ENCODE measurements at places on chromosomes 4 and X. TPM values are rescaled to one million over a fixed set of nuclear protein-coding genes. Genes with fewer than 3 reads are reported as not detected.

DNA sequence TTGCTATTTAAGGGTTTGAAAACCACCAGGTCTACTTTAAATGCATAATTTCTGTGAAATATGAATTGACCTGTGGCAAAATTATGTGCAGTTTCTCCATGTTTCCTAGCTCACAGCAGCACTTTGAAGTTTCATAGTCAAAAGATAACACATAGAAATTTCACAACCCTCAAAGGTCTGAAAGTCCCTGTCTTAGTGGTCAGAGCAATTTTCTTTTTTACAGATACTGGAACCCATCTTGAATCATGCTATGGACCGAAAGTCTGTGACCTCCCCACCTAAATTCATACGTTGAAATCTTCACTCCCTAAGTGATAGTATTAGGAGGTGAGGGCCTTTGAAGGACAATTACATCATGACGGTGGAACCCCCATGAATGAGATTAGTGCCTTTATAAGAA, 240.4 kb upstream of the BMP3 start:
- no peak overlapping the region for H3K4me3 ChIP-seq
- H3K27ac ChIP-seq = no peak overlapping the region
- H3K36me3 ChIP-seq = no peaks in the 10 kb centered on the region
- no peaks in the 10 kb centered on the region for H3K27me3 ChIP-seq
- DNase-seq = no peak

DNA sequence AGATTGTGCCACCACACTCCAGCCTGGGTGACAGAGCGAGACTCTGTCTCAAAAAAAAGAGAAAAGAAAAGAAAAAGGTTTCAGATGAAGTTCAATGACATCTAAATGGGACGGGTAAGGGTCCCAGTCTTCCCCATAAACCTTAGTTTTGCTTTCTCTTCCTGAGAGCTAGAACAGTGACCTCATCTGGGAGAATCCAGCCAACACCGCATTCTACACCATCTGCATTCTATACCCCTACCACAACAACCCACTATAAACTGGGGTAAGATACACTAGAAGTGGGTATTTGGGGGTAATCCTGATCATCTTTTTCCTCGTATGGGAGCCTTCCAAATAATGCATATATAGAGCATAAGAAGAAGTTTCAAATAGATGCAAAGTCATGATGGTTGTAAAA, 18.2 kb downstream of the SLC25A43 start:
- no peaks in the 10 kb centered on the region for H3K36me3 ChIP-seq
- no peak for DNase-seq
- H3K27me3 ChIP-seq = no peaks in the 10 kb centered on the region
- no peak overlapping the region for H3K4me3 ChIP-seq
- H3K27ac ChIP-seq = no peak overlapping the region

Gene ZNF711
- total RNA-seq = 11.4 TPM

Gene TMPRSS11D
- not detected for total RNA-seq

GRCh38 chr4:80006935-80007744, 65.9 kb downstream of the ANTXR2 start:
- no peaks in the 10 kb centered on the region for H3K27me3 ChIP-seq
- DNase-seq = no peak
- no peak overlapping the region for H3K4me3 ChIP-seq
- peaks cover 16% of the 10 kb centered on the region for H3K36me3 ChIP-seq
- H3K27ac ChIP-seq = peak overlapping the region; percentile 13

DNA sequence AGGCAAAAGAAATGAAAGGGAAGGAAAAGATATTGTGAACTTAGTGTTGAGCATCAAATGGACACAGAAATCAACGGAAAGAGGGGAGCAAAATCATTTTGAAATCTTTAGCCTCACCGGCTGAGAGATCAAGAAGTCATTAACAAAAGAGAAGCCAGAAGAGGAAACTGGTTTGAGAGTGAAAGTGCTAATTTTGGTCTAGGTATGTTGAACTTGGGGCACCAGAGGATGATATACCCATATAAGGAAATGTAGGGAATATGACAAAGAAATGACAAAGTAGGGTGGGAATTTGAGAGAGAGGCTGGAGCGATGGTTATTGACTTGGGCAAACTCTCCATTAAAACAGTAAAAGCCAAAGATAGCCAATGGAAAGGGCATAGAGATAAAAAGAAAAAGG, 183.4 kb upstream of the ATOH1 start:
- no peaks in the 10 kb centered on the region for H3K27me3 ChIP-seq
- H3K27ac ChIP-seq = no peak overlapping the region
- H3K36me3 ChIP-seq = no peaks in the 10 kb centered on the region
- no peak overlapping the region for H3K4me3 ChIP-seq
- no peaks in the 10 kb centered on the region for H3K4me1 ChIP-seq

DNA sequence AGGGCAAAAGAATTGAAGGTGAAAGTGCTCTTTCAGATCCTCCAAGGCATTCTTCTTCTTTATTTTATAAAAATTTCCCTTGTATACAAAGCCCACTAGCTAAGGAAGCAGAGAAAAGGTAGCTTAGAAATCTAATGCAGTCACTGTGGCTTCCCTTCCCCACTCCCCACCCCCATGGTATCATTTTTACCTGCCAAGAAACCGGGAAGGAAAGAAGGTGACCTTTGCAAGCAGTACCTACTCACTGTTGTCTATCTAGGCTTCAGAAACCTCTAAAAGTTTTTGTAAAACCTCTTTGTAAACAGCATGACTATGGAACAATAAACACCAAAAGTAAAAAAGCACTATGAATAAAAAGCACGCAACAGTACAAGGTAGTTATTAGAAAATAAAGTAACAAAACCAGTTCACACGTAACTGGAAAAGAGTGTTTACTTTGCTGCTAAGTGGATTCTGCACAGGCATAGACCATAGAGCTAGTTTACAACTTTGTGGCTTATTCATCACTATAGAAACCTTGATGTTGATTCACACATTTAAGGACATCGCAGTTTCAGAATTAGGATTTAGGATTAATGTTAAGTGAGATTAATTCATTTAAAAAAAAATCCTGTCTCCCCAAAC, 109.6 kb upstream of the FTHL17 start:
- no peaks in the 10 kb centered on the region for H3K27me3 ChIP-seq
- no peak for DNase-seq
- no peak overlapping the region for H3K27ac ChIP-seq
- no peaks in the 10 kb centered on the region for H3K4me1 ChIP-seq
- H3K4me3 ChIP-seq = no peak overlapping the region

GRCh38 chrX:154526901-154527675, 11.1 kb upstream of the FAM3A start:
- no peaks in the 10 kb centered on the region for H3K27me3 ChIP-seq
- no peak overlapping the region for H3K4me3 ChIP-seq
- DNase-seq = peak; percentile 75
- no peaks in the 10 kb centered on the region for H3K36me3 ChIP-seq
- H3K27ac ChIP-seq = peak overlapping the region; percentile 74

GRCh38 chrX:31580227-31580626, 508.4 kb upstream of the FTHL17 start:
- no peaks in the 10 kb centered on the region for H3K4me1 ChIP-seq
- no peak for DNase-seq
- H3K27ac ChIP-seq = no peak overlapping the region
- H3K4me3 ChIP-seq = no peak overlapping the region

GRCh38 chr4:167380964-167381363, 146.7 kb upstream of the SPOCK3 start:
- DNase-seq = no peak
- H3K27me3 ChIP-seq = no peaks in the 10 kb centered on the region
- H3K4me1 ChIP-seq = peaks cover 9% of the 10 kb centered on the region
- H3K27ac ChIP-seq = no peak overlapping the region

DNA sequence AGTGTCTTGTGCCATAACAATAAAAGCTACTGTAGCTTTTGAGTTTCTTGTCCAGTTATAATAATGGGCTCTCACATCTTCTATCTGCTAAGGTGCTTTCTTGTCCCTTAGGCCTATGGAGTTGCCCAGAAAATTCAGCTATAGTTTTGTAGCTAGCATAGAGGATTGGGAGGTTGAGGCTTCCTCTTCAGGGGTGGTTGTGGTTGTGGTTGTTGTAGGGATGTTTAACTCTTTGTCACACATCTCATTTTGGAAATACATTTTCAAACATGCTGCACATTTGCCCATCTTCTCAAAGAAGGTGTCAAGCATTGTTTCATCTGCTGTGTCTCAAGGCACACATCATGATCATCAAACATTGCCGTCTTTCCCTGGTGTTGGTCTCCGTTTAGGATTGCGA, 65.0 kb downstream of the ATXN3L start:
- H3K4me1 ChIP-seq = no peaks in the 10 kb centered on the region
- no peak overlapping the region for H3K4me3 ChIP-seq
- no peaks in the 10 kb centered on the region for H3K36me3 ChIP-seq
- H3K27me3 ChIP-seq = no peaks in the 10 kb centered on the region

Gene SLC7A11
- 1.3 TPM for total RNA-seq

DNA sequence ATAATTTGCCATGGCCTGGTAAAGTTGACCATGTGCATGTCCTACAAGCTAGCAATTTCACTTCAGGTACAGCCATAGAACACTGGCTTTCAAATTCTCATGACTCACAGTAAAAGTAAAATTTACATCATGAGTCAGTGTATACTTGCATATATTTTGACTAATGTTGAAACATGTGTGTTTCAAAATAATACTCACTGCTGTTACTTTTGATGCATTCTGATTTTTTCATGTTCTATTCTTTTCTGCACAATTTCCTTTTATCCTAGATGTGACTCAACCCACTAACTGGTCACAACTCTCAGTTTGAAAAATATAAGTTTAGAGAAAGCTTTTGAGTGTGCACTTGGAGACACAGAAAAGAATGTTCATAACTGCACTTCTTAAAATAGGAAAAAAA, 365.7 kb downstream of the FGF13 start:
- H3K4me3 ChIP-seq = no peak overlapping the region
- DNase-seq = no peak
- no peak overlapping the region for H3K27ac ChIP-seq
- no peaks in the 10 kb centered on the region for H3K36me3 ChIP-seq

DNA sequence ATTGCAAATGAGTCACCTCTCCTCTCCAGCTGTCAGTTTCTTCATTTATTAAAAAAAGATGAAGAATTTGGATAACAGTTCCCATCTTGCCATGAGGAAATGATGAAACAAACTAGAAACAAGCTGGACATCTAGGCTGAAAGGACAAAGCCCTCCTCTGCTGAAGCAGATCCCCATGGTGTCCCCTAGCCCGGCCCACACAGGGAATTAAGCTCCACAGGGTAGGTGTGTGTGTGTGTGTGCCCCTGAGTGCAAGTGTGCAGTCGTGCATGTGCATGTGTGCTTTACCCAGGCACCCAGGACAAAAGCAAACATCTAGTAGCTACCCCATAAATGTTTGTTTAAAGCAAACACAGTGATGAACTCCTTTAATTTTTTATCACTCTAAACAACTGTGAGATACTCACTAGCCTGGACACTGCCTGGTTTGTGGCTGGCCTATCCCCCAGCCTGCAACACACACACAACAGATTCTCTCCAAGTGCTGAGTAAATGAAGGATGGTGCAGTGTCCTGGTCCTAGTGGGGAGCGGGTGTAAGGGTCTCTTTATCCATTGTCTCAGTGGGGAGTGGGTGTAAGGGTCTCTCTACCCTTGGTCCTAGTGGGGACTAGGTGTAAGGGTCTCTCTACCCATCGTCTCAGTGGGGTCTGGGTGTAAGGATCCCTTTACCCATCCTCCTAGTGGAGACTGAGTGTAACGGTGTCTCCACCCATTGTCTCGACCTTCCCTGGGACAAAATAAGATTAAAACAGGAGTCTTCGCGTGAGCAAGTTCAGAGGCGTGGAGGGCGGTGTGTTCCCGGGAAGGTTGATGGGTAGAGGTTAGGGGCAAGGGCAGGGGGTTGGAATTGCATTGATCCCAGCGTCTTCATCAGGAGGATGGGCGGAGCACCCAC, 688 bp upstream of the EVC start:
- H3K27ac ChIP-seq = no peak overlapping the region
- no peaks in the 10 kb centered on the region for H3K36me3 ChIP-seq
- no peaks in the 10 kb centered on the region for H3K27me3 ChIP-seq
- peak overlapping the region; percentile 40 for H3K4me3 ChIP-seq
- H3K4me1 ChIP-seq = no peaks in the 10 kb centered on the region

GRCh38 chr4:71367546-71367945, 28.7 kb downstream of the SLC4A4 start:
- H3K4me3 ChIP-seq = no peak overlapping the region
- H3K36me3 ChIP-seq = no peaks in the 10 kb centered on the region
- no peaks in the 10 kb centered on the region for H3K27me3 ChIP-seq
- H3K4me1 ChIP-seq = peaks cover 12% of the 10 kb centered on the region
- H3K27ac ChIP-seq = no peak overlapping the region

Gene FDCSP
- not detected for total RNA-seq

GRCh38 chrX:69090022-69090421, 75.2 kb downstream of the PJA1 start:
- DNase-seq = no peak
- H3K27me3 ChIP-seq = no peaks in the 10 kb centered on the region
- no peaks in the 10 kb centered on the region for H3K36me3 ChIP-seq
- H3K4me3 ChIP-seq = no peak overlapping the region
- no peaks in the 10 kb centered on the region for H3K4me1 ChIP-seq

- no peak for DNase-seq
- no peak overlapping the region for H3K27ac ChIP-seq
- no peak overlapping the region for H3K4me3 ChIP-seq
- H3K27me3 ChIP-seq = no peaks in the 10 kb centered on the region
- H3K4me1 ChIP-seq = peaks cover 11% of the 10 kb centered on the region
Observed at GRCh38 chr4:123411514-123411913, 14.9 kb downstream of the SPRY1 start.

- H3K4me1 ChIP-seq = no peaks in the 10 kb centered on the region
- H3K36me3 ChIP-seq = no peaks in the 10 kb centered on the region
- no peaks in the 10 kb centered on the region for H3K27me3 ChIP-seq
- no peak overlapping the region for H3K4me3 ChIP-seq
- no peak for DNase-seq
- H3K27ac ChIP-seq = no peak overlapping the region
Observed at GRCh38 chrX:87636533-87636932, 118.9 kb downstream of the KLHL4 start.

Gene OPRPN
- not detected for total RNA-seq

DNA sequence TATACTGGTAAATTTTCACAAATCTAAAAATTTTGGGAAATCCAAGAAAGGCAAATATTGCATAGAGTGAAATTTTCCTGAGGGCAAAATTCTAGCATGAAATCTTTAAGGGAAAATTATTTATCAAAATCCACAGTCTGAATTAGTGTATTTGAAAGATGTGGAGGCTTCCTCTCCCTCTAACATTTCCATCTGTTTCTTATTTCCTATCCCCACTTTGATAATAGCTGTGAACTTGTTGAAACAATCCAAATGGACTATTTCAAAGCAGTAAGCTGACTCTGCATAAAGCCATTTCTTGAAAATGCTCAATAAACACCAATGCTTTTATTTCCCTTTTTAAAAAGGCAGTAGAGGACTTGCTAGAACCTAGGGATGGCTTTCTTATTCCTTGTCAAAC, 107.3 kb upstream of the PABPC4L start:
- H3K4me1 ChIP-seq = no peaks in the 10 kb centered on the region
- no peaks in the 10 kb centered on the region for H3K27me3 ChIP-seq
- no peak for DNase-seq

Gene L1CAM
- total RNA-seq = 1.1 TPM

GRCh38 chrX:42615161-42615563, 162.8 kb downstream of the PPP1R2C start:
- no peak for DNase-seq
- H3K36me3 ChIP-seq = no peaks in the 10 kb centered on the region
- H3K4me1 ChIP-seq = no peaks in the 10 kb centered on the region
- H3K27me3 ChIP-seq = no peaks in the 10 kb centered on the region
- H3K27ac ChIP-seq = no peak overlapping the region
- H3K4me3 ChIP-seq = no peak overlapping the region

Gene DDX53
- not detected for total RNA-seq
